Activated CD4-positive, alpha-beta T cell treated with anti-CD3 and anti-CD28 coated beads, Interleukin-2, amount 50 U/mL, for 1 hour (primary cell): ENCODE measurements at places on chromosomes 5 and 9.

GRCh38 chr5:55540525-55540924 lies 5.8 kb upstream of the PLPP1 start:
- DNase-seq, result no peak

GRCh38 chr9:91694081-91694870 lies 255.8 kb downstream of the ROR2 start:
- DNase-seq, result no peak

GRCh38 chr5:124074500-124074899 lies 562.5 kb downstream of the CSNK1G3 start:
- DNase-seq, result no peak

DNA sequence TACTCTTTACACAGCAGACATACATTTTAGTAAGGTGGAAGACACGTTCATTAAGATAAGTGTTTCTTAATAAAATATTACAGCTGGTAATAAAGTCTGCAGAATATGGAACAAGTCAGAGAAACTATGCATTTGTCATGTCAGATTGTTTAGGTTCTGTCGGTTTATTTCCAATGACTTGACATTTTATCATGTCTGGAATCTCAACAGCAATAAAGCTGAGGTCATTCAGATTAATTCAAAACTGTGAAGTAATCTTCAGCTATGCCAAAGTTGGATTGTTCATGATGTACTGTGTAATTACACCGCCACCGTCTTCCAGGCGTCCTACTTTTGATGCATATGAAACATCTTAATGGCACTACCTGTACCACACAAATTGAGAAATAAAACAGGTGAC lies 1032.6 kb downstream of the CDH12 start:
- DNase-seq, result no peak

- DNase-seq, result no peak
Observed at GRCh38 chr5:25362799-25363198, 718.0 kb upstream of the CDH10 start.

GRCh38 chr5:39750661-39751060 lies 325.9 kb upstream of the DAB2 start:
- DNase-seq, result no peak

GRCh38 chr5:37554938-37555337 lies 175.8 kb downstream of the WDR70 start:
- DNase-seq, result no peak

DNA sequence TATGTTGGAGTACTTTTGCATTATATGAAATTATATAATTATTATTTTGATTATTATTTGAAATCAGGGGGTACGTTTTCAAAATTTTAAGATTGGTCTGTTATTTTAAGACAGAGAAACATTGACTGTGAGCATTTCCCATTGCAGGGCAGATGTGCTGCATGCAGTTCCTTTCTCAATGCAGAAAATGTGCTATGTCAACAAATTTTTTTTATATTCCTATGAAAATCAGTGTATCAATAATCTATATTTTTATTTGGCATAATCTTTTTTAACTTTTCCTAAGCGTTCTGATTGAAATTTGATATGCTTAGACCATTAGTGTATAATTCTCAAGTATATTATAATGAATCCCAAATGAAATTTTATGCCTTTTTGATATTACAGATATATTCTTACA lies 41.8 kb upstream of the LRRC70 start:
- DNase-seq, result no peak

GRCh38 chr5:169301386-169301934 lies 521 bp upstream of the SLIT3 start:
- no peak for DNase-seq

- DNase-seq, result no peak
Observed at GRCh38 chr9:71875345-71875744, 35.6 kb downstream of the ABHD17B start.

- DNase-seq, result no peak
Observed at GRCh38 chr5:164433106-164433870, 927.9 kb downstream of the MAT2B start.

DNA sequence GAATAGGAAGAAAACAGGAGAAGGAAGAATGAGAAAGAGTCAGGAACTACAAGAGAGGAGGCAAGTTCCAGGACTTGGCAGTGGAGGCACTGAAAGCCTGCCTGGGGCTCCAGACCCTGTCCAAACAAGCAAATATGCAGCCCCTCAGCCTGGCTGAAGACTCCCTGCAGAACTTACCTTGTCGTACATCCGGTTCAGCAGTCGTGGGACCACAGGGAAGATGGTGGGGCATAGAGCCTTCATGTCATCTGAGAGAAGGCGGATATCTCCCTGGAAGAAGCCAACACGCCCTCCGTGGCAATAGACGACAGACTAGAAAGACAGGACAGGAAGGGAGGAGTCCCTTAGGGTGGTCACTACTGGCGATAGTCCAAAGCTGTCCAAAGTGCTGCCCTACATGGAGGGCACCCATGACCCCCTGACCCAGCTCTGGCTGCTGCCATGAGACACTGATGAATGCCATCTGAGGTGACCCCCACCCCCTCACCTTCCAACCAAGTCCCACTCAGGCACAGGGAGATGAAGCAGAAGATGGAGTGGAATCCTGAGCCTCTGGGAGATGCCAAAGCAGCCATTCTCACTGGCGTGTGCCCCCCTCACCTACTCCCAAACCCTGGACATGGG lies 27.7 kb upstream of the MEIKIN start:
- DNase-seq, result no peak

DNA sequence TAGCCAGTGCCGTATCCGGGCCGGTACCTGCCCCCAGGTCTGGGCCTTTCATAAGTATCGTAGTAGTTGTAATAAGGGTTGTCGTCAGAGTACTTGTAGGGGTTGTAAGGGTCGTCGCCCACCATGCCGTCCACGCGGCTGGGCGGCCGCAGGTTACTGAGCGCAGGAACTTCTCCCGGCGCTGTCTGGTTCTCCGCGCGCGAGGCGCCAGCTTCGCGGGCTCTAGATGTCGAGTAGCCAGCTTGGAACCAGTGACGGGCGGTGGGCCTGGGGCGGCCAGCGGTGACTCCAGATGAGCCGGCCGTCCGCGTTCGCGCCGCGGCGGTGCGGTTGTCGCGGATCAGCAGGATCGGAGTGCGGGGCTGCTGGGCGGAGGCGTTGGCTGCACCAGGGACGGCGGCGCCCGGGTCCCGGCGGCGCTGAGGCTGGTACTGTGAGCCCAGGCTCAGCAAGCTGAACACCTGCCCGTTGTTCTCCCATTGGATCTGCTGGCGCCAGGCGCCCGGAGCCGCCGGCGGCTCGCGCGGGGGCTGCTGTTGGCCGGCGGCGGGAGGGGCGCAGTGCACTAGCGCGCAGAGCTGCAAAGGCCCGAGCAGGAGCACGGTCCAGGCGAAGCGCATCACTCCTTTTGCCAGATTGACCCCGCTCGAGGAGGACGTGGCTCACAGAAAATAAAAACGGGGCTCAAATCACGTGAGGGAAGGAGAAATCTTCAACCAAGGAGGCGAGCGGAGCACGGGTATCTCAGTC lies 518 bp downstream of the LOX start:
- DNase-seq, result no peak

- DNase-seq, result no peak
Observed at GRCh38 chr9:137294091-137294680, 7.9 kb downstream of the NRARP start.

DNA sequence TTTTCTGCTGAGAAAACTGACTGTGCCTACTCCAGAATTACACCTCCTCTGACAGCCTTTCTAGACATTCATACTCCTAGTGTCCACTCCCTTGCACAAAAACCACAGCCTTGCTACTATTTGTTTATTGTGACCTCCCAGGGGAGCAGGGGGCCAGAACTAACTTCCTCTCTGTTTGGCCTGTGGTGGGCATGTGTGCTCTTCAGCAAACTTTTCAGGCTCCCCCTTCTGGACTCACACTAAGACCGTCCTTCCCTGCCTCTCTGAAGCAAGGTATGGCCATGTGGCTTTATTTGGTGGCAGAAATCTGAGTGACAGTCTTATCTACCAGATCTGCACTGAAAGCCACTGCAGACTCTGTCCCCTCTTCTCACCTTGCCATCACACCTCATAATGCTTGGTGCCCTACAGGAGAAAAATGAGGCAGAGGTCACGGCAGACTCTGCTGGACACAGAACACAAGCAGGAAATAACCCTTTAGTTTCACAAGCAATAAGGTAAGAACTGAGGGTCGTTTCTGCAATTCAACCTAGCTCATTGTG lies 28.2 kb downstream of the LIFR start:
- DNase-seq, result no peak

GRCh38 chr9:107046692-107047091 lies 183.7 kb downstream of the ZNF462 start:
- DNase-seq, result no peak

GRCh38 chr5:119220576-119221197 lies 135.1 kb upstream of the TNFAIP8 start:
- DNase-seq, result no peak

GRCh38 chr9:33148367-33149014 lies 18.6 kb downstream of the B4GALT1 start:
- no peak for DNase-seq

DNA sequence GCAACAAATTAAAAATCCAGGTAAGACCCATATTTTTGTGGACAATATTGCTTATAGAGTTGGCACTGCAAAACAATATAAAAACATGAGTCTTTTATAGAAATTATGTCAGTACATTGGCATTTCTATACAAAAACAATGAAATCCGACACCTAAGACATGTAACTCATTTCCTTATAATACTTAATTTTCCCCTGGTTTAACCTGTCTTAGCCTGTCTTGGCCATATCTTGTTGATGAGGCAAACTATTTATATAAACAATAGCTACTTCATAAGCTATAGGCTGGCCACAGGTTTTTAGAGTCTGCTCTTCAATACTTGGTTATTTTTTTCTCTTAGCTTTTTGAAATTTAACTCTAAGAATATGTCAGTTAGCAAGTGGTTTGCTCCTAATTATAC lies 44.7 kb upstream of the IZUMO3 start:
- DNase-seq, result no peak

DNA sequence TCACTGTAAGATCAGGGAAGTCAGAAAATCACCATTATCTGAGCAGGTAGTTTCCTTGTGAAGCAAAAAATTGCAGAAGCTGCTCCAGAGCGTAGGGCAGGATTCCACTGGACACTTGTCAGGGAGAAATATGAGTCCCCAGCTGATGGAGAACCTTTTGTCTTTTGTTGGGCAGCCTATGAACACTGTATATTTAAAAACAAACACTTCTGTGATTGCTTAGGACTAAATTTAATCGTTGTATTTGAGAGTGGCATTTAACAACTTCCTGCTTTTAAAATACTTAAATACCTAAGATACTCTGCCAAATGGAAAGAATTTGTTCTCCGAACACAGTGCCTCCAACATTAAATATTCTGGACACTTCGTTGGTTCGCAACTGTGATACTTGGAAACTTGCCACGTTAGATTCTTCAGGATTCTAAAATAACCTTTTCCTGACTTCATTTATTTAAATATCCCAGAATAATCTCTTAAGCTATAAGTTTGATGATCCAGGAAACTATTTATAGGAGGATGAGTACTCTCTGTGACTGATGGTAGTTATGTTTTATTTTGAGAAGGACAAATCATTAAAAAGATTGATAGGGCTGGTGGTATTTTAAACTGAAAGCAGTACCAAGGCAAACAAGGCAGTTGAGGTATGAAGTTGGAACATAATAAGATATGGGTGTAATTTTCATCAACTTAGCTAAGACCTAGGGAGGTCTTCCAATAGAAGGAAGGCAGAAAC lies 2.7 kb upstream of the HSPA4 start:
- no peak for DNase-seq

GRCh38 chr5:5883146-5883545 lies 460.7 kb downstream of the ICE1 start:
- no peak for DNase-seq

DNA sequence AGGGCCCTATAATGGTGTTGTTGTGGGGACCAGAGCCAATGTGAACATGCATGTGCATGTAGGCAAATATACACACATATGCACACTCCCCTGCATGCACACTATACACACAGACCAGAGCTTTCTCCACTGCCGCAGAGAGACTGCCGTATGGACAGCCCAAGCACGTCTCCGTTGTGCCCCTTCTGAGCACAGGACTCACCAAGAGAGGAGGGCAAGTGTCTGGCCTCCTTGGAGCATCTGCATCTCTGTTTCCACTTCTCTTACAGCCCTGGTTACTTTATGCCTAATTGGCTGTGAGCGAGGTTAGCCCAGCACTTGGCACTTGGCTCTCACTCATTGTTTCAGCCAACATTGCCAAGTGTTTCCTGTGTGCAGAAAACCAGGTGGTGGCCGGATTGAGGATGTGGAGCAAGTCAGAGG lies 30.4 kb downstream of the CSF2 start:
- DNase-seq, result no peak

GRCh38 chr5:71695071-71695470 lies 24.0 kb upstream of the CARTPT start:
- DNase-seq, result no peak

GRCh38 chr9:93183663-93184431 lies at the start of gene WNK2:
TSS of gene WNK2 (plus strand) at chr9:93184139. CDS start at chr9:93184930, 791 bp downstream.
- peak; percentile 30 for DNase-seq

DNA sequence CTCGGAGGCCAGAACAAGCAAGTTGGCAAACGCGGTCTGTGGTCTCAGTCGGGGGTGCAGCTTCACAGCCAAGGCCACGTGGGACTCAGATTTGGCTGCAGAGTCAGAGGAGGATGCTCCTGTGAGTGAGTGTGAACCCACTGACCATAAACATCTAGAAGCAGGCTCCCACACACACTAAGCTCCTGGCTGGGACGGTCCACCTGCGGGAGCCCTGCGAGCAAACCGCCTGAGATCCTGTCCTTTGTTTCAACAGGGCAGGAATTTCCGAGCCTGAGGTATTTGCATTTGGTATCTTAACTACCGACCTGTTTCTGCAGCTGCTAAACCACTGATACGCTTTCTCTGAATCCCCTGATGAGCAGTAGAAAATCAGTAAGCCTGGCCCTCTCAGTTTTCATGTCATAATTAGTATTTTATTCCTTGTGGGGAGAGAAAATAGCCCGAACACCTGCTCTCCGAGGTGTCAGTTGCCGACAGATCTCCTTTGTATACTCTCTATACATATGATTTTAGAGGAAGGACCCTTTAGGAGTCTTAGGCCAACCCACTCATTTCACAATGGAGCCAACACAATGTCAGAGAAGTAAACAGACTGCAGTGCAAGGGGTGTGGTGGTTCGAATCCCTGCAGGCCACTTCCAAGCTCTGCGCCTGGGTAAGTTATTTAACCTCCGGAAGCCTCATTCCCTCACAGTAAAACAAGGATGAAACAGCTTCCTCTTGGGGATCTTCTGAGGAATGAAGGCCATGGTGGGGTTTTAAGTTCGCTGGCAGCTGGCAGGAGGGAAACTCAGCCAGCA lies 40.9 kb upstream of the PWWP2A start:
- DNase-seq, result no peak

DNA sequence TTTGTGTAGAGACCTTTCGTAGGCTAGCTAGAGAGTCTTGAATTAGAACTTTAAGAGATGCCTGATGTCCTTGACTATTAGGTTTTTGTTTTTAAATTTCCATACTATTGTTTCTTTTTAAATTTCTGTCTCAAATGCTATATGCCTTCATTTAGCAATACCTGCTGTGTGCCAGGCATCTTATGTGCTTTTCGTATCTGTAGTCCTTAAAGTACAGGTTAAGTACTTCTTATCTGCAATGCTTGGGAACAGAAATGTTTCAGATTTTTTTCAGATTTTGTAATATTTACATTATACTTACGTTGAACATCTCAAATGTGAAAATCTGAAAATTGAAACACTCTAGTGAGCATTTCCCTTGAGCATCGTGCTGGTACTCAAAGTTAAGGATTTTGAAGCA lies 49.0 kb downstream of the IPO11 start:
- DNase-seq, result no peak

GRCh38 chr5:538801-539468 lies 14.7 kb upstream of the SLC9A3 start:
- no peak for DNase-seq

GRCh38 chr5:1509346-1510085 lies 14.2 kb downstream of the LPCAT1 start:
- DNase-seq, result no peak

- no peak for DNase-seq
Observed at GRCh38 chr9:81032030-81032572, 657.2 kb downstream of the TLE1 start.
